ENCODE measurements at places on chromosomes 7 and 10.

GRCh38 chr10:79488336-79488735, 24.0 kb upstream of the EIF5AL1 start:
- no peak for DNase-seq

- DNase-seq: no peak
Observed at GRCh38 chr7:93620057-93620456, 45.5 kb upstream of the CALCR start.

- DNase-seq: peak; percentile 14
Observed at GRCh38 chr10:70212879-70213278, 20.4 kb downstream of the PPA1 start.

DNA sequence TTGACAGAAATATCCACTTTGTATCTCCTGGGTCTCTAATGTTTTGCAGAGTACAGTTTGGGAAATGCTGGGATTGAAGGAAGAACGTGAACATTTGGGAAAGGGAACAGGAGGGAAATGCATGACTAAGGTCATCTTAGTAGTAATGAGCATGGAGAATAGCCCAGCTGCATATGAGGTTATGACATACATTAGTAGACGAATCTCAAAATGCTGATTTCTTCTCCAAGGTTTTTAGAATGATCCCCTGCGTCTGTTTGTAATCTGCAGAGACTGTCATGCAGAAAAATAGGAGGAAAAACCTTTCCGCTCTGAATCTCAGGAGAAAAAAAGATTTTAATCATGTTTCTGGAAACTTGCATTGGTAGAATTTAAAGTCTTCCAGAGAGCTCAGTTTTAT, 133.6 kb downstream of the PPP1R9A start:
- DNase-seq: no peak

DNA sequence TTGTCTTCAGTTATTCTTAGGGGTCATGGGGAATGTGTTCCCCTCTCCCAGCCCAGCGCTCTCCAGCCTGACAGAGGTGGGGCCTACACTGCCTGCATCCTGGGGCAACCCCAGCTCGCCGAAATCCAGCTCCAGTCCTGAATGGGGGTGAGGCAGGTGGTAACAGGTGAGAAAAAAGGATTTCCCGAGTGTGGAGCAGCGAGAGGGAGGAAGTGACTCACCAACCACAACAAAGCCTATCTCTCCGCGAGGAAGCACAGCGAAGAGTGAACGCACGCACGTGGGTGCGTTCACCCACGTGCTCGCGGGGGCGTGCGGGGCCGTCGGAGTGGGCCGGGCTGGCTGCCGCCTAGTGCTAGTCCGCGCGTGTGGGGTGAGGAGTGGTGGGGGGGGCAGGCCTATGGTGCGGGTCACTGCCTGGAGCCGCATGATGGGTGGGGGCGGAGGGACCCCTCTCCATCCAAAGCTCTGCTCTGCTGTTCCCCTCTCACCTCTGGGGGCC, 855 bp upstream of the PALD1 start:
- DNase-seq: peak; percentile 55

- DNase-seq: no peak
Observed at GRCh38 chr7:135706038-135706742, 21.8 kb downstream of the SLC13A4 start.

- no peak for DNase-seq
Observed at GRCh38 chr7:25893436-25893835, 258.6 kb upstream of the NFE2L3 start.

GRCh38 chr7:39199951-39200350, 222.2 kb downstream of the POU6F2 start:
- no peak for DNase-seq

GRCh38 chr10:62000037-62000603, 98.6 kb downstream of the ARID5B start:
- no peak for DNase-seq

GRCh38 chr10:93404048-93404354, 78.1 kb downstream of the MYOF start:
- DNase-seq: peak; percentile 47

DNA sequence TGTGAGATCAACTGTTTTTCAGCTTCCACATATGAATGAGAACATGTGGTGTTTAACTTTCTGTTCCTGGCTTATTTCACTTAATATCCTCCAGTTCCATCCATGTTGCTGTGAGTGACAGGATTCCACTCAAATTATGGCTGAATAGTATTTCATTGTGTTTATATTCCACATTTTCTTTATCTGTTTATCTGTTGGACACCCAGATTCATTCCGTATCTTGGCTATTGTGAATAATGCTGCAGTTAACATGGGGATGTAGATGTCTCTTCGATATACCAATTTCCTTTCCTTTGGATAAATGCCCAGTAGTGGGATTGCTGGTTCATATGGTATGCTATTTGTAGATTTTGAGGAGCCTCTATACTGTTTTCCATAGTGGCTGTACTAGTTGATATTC, 47.9 kb downstream of the GALNT11 start:
- no peak for DNase-seq

DNA sequence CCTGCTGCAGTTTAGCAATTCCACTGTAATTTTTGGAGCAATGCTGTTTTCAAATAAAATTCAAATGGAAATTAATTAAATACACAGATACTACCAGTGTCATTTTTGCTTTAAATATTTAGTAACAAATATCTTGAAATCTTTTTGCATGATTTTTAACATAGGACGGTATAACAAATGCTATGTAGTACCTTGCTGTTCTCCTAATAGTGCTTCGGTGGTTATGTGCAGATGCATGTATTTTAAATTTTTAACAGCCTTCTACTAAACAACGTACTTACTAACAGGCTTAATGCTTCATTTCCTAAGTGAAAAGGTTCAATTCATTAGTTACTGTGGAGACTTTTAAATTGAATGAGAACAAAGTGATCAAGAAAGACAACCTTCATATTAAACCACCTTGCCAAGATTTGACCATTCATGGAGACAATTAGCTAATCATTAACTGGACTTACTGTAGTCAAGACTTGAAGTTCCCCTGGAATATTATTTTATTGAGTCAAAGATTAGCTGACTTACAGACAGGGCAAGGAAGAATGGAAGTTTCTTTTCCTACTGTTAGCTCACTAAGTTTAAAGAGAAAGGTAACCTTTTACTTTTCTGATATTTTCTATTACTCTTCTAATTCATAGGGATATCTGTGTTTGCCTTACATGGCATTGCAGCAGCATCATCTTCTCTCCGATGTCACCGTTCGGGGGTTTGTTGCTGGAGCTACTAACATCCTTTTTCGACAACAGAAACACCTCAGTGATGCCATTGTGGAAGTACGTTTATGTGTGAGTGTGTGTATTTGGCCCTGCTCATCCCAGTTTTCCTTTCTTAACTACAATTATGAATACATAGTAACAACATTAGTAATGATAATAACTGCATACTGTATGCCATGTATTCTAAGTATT, 74.3 kb downstream of the AVL9 start:
- no peak for DNase-seq

DNA sequence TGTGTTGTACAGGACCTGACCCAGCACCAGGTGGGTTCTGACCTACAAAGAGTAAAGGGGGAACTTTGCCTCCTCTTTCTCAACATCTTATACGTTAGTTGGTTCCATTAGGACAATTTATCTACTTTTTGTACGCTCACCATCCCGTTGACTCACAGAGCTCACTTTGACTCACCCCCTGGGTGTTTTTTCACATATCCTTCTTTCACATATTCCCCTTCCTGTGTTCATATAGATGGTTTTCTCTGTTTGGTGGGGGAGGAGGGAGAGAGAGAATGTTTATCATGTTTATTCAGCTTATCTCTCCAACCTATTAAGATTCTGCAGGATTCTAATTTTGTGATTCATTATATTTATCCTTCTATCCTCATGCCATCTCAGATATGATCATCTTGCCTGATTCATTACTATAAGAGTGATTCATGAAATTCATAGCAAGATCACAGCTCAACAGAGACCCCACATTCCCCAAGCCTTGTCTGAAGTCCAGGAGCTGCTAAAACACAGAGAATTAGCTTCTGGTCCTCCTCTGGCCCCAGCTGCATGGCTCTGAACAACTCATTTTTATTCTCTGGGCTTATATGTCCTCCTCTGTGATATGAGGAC, 37.2 kb downstream of the PRSS2 start:
- DNase-seq: no peak

GRCh38 chr7:80453699-80454340, 58.0 kb downstream of the GNAT3 start:
- DNase-seq: peak; percentile 61

DNA sequence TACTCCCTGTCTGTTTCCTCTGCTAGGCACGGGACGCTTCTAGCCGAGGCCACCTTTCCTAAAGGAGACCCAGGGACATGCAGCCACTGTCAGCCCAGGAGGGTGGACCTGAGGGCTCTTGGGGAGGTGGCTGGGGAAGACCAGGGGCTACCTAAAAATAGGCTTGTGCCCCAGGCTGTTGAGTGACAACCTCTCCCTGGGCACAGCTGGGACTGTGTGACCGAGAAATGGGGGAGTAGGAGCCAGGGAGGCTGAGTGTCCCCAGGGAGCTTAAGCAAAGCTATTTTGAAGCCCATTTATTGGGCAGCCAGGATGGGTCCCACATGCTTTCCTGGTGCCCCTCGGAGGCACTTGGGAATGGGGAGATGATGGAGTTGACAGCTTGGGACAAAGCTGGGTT, 63.8 kb downstream of the CALML3 start:
- no peak for DNase-seq

- no peak for DNase-seq
Observed at GRCh38 chr10:119090968-119091367, 10.4 kb upstream of the EIF3A start.

- peak; percentile 14 for DNase-seq
Observed at GRCh38 chr10:11150879-11151415, 133.3 kb downstream of the CELF2 start.

DNA sequence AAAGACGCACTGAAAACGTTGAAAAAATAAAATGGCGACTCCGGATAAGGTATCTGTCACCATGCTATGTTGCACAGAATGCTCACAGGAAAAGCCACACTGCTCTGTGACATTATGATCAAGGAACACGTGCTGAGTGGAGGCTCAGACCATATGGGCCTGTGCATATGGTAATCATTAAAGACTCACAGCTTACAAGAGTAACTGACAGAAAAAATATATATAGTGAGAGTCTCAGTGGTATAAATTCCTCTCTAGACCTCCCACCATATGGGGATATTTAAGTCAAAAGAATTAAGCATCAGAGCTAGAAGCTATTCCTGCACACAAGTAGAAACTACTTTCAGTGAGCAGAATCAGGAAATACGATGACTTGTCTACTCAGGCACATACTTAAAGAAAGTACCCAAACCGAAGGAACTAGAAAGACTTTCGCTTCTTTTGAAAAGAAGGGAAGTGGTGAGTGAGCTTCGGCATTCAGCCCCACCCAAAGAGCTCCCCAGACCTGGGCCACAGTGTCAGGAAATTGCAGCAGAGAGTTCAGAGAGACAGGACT, 65.1 kb upstream of the MPP7 start:
- peak; percentile 5 for DNase-seq

DNA sequence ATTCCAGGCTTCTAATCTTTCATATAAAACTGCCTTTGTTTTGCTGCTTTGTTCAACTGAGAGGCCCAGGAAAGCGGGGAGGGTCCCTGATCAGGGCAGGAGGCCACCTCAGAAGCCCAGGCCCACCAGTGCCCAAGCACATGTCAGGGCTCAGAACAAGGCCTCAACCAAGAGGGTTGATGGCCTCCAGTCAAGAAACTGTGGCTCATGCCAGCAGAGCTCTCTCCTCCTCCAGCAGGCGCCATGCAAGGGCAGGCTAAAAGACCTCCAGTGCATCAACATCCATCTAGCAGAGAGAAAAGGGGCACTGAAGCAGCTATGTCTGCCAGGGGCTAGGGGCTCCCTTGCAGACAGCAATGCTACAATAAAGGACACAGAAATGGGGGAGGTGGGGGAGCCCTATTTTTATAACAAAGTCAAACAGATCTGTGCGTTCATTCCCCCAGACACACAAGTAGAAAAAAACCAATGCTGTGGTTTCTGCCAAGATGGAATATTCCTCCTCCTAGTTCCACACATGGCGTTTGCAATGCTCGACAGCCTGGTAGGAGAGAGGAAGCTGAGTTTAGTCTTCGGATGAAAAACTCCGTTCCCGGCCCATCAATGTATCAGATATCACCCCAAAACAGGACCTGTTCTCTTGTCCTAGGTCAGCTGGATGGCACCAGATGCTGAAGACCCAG, 34.0 kb downstream of the PSAP start:
- no peak for DNase-seq

DNA sequence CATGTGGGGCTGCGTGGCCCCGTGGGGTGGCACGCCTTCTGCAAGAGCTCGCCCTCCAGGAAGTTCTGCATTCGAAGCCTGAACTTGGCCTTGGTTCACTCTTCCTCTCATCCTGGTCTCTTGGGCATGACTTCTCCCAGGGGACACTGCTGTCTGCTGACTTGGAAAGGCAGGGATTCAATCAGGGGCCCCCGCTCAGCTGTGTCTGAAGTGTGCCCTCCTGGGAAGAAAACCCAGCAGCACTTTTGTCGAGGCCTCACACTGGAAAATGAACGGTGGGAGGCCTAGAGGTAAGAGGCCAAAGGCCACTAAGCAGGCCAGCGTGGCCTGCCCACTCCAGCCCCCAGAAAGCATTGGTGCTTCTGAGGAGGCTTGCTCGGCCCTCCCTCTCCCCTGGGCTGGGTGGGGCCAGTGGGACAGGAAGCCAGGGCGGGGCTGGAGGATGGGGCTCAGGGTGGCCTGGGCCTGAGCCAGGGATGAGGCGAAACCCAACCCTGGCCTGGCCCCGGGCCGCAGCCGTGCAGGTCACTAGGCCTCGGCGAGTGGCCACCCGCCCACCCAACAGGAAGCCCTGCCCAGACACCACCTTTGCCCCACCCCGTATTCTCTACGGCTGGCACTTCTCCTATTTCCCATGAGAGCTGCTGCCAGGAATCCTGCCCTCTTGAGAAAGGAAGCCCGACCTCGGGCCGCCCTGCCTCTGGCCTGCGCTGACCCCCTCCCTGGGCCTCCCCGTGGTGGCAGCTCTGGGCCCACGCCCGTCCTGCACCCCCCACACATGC, 81.1 kb downstream of the ZMIZ1 start:
- peak; percentile 55 for DNase-seq

GRCh38 chr7:40865441-40866233, 730.8 kb downstream of the SUGCT start:
- no peak for DNase-seq

DNA sequence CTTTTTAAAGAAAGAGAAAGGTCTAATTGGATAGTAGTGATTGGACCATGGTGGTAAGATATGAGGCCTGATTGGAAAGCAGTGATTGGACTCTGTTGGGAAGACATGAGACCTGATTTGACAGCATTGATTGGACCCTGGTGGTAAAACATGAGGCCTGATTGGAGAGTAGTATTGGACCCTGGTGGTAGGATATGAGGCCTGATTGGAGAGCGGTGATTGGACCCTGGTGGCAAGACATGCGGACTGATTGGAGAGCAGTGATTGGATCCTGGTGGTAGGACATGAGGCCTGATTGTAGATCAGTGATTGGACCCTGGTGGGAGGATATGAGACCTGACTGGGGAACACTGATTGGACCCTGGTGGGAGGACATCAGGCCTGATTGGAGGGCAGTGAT, 444.3 kb downstream of the LRMDA start:
- DNase-seq: no peak

GRCh38 chr10:58137813-58138212, 129.9 kb downstream of the IPMK start:
- DNase-seq: no peak

Measured in lung microvascular endothelial cell (primary cell).